ENCODE measurements at places on chromosomes 2 and 18. TPM values are rescaled to one million over a fixed set of nuclear protein-coding genes. Genes with fewer than 3 reads are reported as not detected.

- no peaks in the 10 kb centered on the region for H3K27me3 ChIP-seq
- H3K4me3 ChIP-seq, result no peak overlapping the region
- no peak overlapping the region for H3K27ac ChIP-seq
Observed at GRCh38 chr2:12684471-12684936, 32.2 kb upstream of the TRIB2 start.

DNA sequence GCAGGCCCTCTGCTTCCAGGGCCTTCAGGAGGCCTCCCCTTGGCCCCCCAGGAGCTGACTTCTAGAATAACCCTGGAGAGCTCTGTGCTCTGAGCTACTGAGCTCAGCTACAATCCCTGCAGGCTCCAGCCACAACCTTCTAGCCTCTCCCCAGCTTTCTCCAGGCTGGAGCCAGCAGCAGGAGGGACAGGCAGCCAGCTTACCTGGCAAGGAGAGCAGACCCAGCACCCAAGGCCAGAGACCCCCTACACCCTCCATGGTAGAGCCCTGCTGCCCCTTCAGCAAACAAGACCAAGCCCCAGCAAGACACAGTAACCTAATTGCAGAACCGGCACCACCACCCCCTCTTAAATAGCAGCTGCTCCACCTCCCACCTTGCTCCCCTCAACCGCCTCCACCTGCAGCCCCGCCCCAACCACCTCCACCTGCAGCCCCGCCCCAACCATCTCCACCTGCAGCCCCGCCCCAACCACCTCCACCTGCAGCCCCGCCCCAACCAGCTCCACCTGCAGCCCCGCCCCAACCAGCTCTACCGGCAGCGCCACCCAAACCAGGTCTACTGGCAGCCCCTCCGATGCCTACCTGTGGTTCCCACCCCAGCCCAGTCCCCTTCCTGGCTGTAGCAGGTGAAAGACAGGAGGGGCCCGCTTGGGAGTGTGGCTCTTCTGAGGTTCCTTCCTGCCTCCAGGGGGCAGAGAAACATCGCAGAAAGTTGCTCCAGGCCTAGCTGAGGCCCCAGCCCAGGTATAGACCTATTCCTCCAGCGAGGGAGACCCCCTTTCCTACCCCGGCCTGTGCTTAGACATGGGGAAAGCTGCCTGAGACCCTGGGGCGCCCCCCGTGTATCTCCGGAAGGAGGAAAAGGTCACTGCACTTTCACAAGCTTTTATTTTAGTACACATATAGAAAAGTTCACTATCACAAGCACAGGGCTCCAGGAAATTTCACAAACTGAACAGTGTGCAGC is at the start of gene ASTL:
Gene ASTL (minus strand): TSS at position 324 of the 967 bp plus-strand sequence. CDS start 66 bp downstream, at position 258.
- no peak for DNase-seq
- no peaks in the 10 kb centered on the region for H3K4me1 ChIP-seq
- H3K27ac ChIP-seq, result no peak within 1 kb of the TSS
- peaks cover 11% of the 10 kb centered on the region for H3K27me3 ChIP-seq
- no peaks in the 10 kb centered on the region for H3K36me3 ChIP-seq
- no peak within 1 kb of the TSS for H3K4me3 ChIP-seq

DNA sequence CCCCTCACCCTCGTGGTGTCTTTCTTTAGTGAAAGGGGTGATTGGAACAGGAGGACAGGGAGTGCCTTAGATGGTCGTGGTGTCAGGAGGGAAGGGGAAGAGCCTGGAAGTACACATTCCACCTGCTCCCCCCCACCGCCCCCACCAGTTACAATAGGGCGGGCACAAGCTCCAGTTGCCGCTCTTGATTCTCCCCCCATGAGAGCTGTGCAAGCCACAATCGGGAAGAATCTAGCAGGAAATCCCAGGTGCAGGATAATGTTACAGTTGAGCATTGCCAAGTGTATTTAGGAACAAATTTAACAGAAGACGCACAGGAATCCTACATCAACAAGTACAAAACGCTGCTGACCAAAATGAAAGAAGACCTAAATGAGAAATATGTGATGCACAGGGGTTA is 73.6 kb downstream of the ASAP2 start:
- no peak for DNase-seq
- peaks cover 14% of the 10 kb centered on the region for H3K4me1 ChIP-seq
- no peak overlapping the region for H3K4me3 ChIP-seq
- peaks cover 3% of the 10 kb centered on the region for H3K36me3 ChIP-seq
- H3K27me3 ChIP-seq, result no peaks in the 10 kb centered on the region
- H3K27ac ChIP-seq, result no peak overlapping the region

The GAL3ST2 gene
- not detected for total RNA-seq

DNA sequence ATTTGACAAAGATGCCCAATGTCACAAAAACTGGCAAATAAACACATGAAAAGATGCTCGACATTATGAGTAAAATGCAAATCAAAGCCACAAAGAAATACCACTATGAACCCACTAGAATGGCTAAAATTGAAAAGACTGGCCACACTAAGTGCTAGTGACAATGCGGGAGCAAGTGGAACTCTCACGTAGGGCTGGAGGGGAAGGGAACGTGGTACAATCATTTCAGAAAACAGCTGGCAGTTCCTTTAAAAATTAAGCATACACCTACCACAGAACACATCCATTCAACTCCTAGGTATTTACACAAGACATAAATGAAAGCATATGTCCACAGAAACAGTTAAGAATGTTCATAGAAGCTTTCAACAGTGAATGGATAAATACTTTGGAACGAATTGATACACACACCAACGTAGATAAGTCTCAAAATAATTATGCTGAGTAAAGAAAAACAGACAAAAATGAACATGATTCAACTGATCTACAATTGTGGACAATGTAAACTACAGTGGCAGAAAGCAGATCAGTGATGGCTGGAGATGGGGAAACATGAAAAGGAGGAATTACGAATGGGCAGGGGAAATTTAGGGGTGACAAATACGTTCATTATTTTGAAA is 71.7 kb downstream of the MYOM1 start:
- DNase-seq, result no peak
- no peaks in the 10 kb centered on the region for H3K4me1 ChIP-seq
- H3K36me3 ChIP-seq, result no peaks in the 10 kb centered on the region
- no peak overlapping the region for H3K27ac ChIP-seq
- no peaks in the 10 kb centered on the region for H3K27me3 ChIP-seq

DNA sequence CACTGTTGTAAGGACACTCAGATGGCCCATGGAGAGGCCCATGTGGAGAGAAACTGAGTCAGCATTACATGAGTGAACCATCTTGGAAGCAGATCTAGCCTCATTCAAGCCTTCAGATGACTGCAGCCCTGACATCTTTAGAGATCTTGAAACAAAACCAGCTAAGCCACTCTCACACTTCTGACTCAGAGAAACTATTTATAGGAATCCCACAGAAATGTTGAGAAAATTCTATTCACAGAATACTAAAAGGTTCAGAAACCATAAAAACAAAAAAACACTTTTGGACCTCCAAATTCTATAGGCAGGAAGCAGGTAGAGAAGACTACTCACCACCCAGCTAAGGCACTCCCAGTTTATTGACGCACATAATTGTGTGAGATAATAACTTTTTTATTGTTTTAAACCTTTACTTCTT is 8.7 kb downstream of the TMEM169 start:
- peaks cover 12% of the 10 kb centered on the region for H3K4me1 ChIP-seq
- no peak for DNase-seq
- no peak overlapping the region for H3K27ac ChIP-seq
- H3K4me3 ChIP-seq, result no peak overlapping the region
- no peaks in the 10 kb centered on the region for H3K27me3 ChIP-seq

The ZNF397 gene
- 27.6 TPM for total RNA-seq

GRCh38 chr18:47545613-47546012 is 294.2 kb upstream of the SKOR2 start:
- H3K27me3 ChIP-seq, result peaks cover 53% of the 10 kb centered on the region
- no peaks in the 10 kb centered on the region for H3K4me1 ChIP-seq
- no peak for DNase-seq

DNA sequence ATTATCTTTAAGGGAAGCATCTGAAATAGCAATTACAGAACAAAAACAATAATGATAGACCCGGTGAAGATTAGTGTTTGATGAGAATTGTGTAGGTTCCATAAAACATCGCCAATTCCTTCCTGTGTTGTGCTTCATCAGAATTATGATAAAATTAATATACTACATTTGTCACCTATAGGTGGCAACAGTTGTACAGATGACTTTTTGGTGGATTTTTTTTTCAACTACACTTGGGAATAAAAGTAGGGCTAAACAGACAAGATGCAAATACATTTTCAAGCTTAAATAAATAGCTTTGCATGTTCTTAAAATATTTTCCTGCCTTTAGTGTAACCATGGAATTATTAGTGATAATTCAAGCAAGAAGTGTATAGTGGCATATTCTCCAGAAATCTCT is 7.0 kb upstream of the LYPD1 start:
- no peaks in the 10 kb centered on the region for H3K27me3 ChIP-seq
- H3K4me3 ChIP-seq, result no peak overlapping the region
- no peak for DNase-seq
- H3K36me3 ChIP-seq, result no peaks in the 10 kb centered on the region

- H3K27ac ChIP-seq, result no peak overlapping the region
- H3K27me3 ChIP-seq, result no peaks in the 10 kb centered on the region
- no peak for DNase-seq
- H3K36me3 ChIP-seq, result peaks cover 9% of the 10 kb centered on the region
- peaks cover 5% of the 10 kb centered on the region for H3K4me1 ChIP-seq
- H3K4me3 ChIP-seq, result no peak overlapping the region
Observed at GRCh38 chr2:216224388-216224787, 115.2 kb downstream of the XRCC5 start.

DNA sequence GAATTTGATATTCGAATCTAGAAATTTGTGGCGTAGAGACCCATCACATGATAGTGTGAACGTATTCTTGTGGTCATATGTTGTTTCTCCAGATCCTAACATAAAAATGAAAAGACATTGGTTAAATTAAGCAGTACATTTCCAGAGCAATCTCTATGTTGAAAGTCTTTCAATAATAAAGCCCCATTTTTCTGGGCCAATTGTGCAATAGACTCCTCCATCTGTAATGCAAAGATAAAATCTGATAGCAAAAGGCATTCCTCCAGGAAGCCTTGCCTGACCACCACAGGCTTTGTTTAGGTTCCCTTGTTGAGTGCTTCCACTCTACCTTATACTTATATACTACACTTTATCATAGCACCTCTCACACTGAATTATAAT is 31.3 kb downstream of the APOB start:
- no peaks in the 10 kb centered on the region for H3K4me1 ChIP-seq
- DNase-seq, result no peak
- H3K27me3 ChIP-seq, result peaks cover 43% of the 10 kb centered on the region
- H3K27ac ChIP-seq, result no peak overlapping the region

DNA sequence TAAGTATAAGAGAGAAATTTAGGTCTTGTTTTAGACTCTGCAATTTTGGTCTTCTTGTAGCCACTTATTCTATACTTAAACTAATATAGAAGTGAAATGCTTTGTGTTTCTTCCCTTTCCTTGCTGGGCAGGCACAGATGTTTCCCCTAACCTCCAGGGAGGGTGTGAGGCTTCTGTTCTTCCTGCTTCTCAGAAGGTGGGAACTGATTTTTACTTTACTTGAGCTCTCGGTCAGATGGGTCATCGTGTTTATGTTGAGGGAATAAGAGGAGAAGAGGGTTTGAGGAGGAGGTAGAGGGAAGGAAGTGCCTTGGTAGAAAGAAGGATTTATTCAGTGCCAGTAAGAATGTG is 92.5 kb upstream of the CXCR4 start:
- H3K27me3 ChIP-seq, result no peaks in the 10 kb centered on the region
- peaks cover 8% of the 10 kb centered on the region for H3K36me3 ChIP-seq
- peaks cover 13% of the 10 kb centered on the region for H3K4me1 ChIP-seq
- DNase-seq, result no peak

The HOXD4 gene
- 1.3 TPM for total RNA-seq

The MALL gene
- 0.79 TPM for total RNA-seq

The CKAP2L gene
- 31.3 TPM for total RNA-seq

GRCh38 chr2:231717281-231718171 is 9.2 kb downstream of the PTMA start:
- peaks cover 39% of the 10 kb centered on the region for H3K4me1 ChIP-seq
- peak overlapping the region; percentile 84 for H3K27ac ChIP-seq
- peaks cover 18% of the 10 kb centered on the region for H3K36me3 ChIP-seq
- peak overlapping the region; percentile 91 for H3K4me3 ChIP-seq

The DSG1 gene
- not detected for total RNA-seq

- peaks cover 6% of the 10 kb centered on the region for H3K36me3 ChIP-seq
- H3K4me1 ChIP-seq, result peaks cover 13% of the 10 kb centered on the region
- no peak overlapping the region for H3K27ac ChIP-seq
Observed at GRCh38 chr2:233830111-233830802, 24.1 kb downstream of the HJURP start.

GRCh38 chr2:189179570-189179950 is at the start of gene COL5A2:
COL5A2 (minus strand) TSS chr2:189179761; CDS start chr2:189179604, 157 bp downstream.
- H3K36me3 ChIP-seq, result peaks cover 3% of the 10 kb centered on the region
- peak within 1 kb of the TSS; percentile 92 for H3K27ac ChIP-seq
- H3K27me3 ChIP-seq, result no peaks in the 10 kb centered on the region

DNA sequence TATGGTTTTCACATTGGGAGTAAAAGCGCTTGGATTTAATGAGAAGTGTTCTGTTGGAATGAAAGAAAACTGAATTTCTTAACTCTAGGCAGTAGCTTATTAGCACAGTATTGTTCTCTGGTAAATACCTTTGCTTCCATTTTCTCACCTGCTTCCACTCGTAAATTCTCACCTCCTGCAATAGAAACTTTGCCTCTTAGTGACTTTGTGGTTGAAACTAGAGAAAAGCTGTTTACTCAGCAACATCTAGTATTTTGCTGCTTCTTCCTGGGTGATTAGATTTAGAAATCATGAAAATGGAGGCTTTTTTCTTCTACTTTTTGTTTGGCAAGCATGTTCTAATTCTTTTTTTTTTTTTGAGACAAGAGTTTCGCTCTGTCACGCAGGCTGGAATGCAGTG is 385.4 kb downstream of the SPAG16 start:
- H3K36me3 ChIP-seq, result no peaks in the 10 kb centered on the region
- H3K4me1 ChIP-seq, result no peaks in the 10 kb centered on the region
- H3K27ac ChIP-seq, result no peak overlapping the region

GRCh38 chr2:150052457-150052856 is 435.0 kb downstream of the RND3 start:
- H3K27me3 ChIP-seq, result no peaks in the 10 kb centered on the region
- H3K36me3 ChIP-seq, result peaks cover 3% of the 10 kb centered on the region
- H3K4me1 ChIP-seq, result peaks cover 4% of the 10 kb centered on the region
- no peak overlapping the region for H3K27ac ChIP-seq
- no peak overlapping the region for H3K4me3 ChIP-seq

GRCh38 chr2:99827296-99827999 is 314.9 kb downstream of the AFF3 start:
- H3K27me3 ChIP-seq, result no peaks in the 10 kb centered on the region
- H3K27ac ChIP-seq, result no peak overlapping the region
- H3K4me3 ChIP-seq, result no peak overlapping the region
- H3K36me3 ChIP-seq, result peaks cover 17% of the 10 kb centered on the region
- DNase-seq, result no peak

DNA sequence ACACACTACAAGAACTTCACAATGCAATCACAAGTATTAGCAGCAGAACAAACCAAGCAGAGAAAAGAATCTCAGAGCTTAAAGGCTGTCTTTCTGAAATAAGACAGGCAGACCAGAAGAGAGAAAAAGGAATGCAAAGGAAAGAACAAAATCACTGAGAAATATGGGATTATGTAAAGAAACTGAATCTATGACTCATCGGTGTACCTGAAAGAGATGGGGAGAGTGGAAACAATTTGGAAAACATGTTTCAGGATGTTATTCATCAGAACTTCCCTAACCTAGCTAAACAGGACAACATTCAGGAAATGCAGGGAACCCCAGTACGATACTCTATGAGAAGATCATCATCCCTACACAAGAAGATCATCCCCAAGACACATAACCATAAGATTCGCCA is 499.0 kb upstream of the CHAC2 start:
- DNase-seq, result no peak
- H3K27me3 ChIP-seq, result peaks cover 3% of the 10 kb centered on the region
- H3K4me1 ChIP-seq, result peaks cover 18% of the 10 kb centered on the region
- peaks cover 3% of the 10 kb centered on the region for H3K36me3 ChIP-seq

Measured in neural crest cell (in vitro differentiated cells).